ENCODE measurements at places on chromosomes 7 and 10.

- DNase-seq, result no peak
Observed at GRCh38 chr7:6398943-6399342, 48.8 kb downstream of the DAGLB start.

- DNase-seq, result no peak
Observed at GRCh38 chr10:131279516-131279915, 32.0 kb downstream of the TCERG1L start.

GRCh38 chr10:47248386-47249090, 51.5 kb upstream of the GDF10 start:
- no peak for DNase-seq

- no peak for DNase-seq
Observed at GRCh38 chr7:41970941-41971340, 266.1 kb downstream of the GLI3 start.

- DNase-seq, result no peak
Observed at GRCh38 chr10:7458556-7458955, 47.7 kb upstream of the SFMBT2 start.

- no peak for DNase-seq
Observed at GRCh38 chr10:77226452-77226851, 411.2 kb downstream of the KCNMA1 start.

DNA sequence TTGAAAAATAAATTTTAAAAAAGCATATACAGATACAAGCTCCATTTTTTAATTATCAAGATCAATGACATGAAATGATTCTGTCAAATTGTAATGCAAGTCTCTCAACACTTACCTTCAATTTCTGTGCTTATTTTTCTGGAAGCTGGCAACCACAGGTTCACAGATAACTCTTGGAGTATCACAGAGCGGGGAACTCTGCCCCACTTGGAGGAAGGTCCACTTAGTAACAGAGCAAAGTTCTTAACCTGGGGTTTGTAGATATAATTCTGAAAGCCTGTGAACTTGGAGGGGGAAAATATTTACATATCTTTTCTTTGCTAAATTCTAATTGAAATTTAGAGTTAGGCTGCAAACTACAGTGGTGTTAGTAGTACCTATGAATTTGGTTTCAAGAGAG, 2.3 kb upstream of the MGAM start:
- DNase-seq, result no peak

DNA sequence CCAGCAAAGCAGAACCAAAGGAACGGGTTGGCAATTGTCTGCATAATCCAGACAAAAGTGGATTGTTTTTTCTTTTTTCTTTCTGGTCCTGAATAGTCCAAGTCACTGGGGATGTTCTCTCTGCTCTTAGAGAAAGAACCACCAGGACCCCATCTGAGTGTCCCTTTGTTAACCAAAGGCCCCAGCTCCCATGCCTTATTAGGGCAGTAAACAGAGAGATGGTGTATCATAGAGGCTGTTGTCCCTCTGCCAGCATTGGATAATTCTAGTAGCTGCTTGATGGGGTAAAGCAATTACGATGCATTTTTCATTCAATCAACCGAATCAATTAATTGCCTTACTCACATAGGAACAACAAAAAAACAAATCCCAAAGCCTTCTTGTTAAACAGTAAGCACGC, 213.0 kb downstream of the BUB3 start:
- DNase-seq, result no peak

- peak; percentile 75 for DNase-seq
Observed at GRCh38 chr10:69639291-69640195, 9.5 kb downstream of the FAM241B start.

GRCh38 chr7:3217166-3217565, 83.9 kb upstream of the SDK1 start:
- no peak for DNase-seq

DNA sequence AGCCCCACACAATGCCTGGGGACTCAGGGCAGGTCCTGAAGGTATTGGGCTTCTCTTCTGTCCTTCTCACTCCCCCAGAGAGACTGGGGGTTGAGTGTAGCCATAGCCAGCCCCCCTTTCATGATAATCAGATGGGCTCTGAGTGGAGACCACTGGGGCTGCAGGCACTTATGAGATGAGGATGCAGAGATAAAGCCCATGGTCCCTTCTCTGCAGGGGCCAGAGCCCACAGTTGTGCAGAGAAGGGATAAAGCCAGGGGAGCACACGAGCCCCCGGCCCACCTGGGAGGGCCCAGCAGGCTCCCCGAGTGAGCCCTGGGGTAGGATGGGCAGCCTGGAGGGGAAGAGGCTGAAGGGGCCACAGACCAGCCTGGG, 96.2 kb downstream of the BMS1 start:
- DNase-seq, result no peak

GRCh38 chr7:156943091-156944041, 6.1 kb upstream of the NOM1 start:
- DNase-seq, result peak; percentile 35

GRCh38 chr7:49483142-49483541, 290.3 kb upstream of the VWC2 start:
- peak; percentile 45 for DNase-seq

DNA sequence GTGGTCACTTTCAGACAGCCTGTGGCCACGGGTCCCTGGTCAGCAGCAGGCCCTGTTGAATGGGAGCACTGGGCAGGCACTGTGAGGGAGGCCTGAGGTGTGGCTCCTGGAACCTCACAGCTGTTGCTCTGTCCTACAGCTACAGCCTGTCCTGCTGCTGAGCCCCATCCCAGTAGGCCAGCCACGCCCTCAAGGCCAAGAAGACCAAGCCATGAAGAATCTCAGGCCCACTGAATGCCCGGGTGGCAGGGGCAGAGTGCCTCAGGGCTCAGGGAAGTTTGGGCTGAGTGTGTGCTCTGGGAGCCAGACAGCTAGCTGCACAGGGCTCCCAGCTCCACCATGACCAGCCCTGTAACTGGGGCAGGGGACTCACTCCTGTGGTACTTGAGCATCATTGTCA, 363.5 kb upstream of the NUPR2 start:
- DNase-seq, result no peak

DNA sequence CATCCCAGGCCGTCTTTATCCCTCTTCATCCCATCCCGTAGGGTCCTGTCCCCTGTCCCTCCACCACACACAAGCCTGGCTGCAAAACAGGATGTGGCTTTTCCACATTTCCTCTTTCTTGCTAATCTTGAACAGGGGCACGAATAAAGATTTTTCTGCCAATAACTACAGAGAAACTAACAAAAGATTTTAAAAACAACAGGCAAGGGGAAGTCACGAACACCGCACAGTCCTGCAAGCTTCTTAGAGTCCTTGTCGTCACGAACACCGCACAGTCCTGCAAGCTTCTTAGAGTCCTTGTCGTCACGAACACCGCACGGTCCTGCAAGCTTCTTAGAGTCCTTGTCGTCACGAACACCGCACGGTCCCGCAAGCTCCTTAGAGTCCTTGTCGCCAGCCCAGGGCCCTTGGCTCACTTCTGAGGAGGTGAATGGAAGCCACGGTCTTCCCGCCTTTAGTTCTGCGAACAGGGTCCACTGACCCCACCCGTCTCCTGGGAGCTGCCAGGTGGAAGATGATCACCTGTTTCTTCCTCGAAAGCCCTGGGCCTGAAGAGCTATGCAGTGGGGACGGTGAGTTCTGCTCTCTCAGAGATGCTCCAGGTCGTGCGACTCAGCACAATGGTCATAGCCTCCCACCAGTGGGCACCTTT, 10.3 kb upstream of the INSIG1 start:
- DNase-seq, result no peak

DNA sequence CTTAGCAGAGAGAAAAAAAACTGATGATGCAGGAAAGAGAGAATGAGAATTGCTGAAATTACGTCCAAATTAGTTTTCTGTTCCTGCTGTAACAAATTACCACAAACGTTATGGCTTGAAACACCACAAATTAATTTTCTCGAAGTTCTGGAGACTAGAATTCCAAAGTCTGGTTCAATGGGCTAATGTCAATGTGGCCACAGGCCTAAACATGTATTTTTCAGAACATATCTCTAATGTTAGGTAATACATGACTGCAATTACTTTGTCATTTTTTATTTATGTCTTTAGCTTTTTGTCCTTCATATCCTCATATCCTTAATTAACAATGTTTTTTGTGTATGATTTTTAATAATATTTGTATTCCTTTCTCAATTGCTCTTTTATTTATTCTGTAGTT, 3.0 kb upstream of the AKR1C3 start:
- DNase-seq, result no peak

DNA sequence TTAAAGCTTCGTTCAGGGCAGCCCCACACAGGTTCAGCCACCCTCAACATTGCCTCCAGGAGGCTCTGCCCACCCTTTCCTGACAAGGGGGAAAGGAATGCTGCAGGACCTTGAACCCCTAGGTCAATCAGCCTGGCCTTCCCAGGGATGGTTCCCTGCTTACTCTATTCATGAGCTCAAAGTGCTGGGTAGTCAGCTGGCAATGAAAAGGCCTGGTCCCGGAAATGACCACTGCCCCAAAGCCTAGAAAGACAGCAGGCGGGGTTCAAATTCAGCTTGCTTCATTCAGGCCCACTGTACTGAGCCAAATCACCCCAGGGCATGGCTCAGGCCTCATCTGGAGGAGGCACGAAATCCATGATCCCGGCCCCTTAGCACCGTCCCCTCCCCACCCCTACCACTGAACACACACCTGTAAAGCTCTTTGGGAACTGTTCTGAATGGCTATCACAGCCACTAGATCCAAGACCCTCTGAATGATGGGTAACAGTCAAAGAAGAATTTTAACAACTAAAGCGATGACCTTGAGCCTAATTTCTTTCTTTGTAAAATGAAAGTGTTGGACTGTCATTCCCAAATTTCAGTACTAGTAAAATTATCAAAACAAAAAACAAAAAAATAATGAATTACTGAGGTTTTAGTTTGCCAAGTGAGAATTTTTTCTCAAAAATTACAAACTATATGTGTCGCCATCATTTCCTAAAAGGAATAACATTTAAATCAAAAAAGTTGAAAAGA, 1.0 kb downstream of the URGCP start:
- DNase-seq, result peak; percentile 73

All from HT-29 (cell line).